ENCODE measurements at places on chromosomes 13 and 19.

DNA sequence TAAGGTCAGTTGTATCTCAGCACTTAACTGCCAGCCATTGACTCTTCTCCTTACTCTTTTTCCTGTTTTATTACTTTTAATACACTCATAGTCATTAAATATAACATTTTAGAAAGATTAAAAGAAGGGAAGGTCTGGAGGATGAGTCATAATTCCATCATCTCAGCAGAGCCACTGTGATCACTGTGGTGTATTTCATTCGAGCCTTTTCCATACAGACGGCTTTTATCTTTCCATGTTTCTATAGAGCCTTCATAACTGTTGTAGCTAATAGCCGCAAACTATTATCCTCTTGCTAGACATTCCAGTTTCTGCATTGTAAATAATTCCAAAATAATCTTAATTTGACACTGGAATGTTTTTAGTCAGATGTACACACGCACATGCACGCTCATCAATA, 4.7 kb upstream of the FLT1 start:
- no peak for DNase-seq

- peak; percentile 23 for DNase-seq
These were observed 11.6 kb upstream of the OR1M1 start for GRCh38 chr19:9075064-9075949.

DNA sequence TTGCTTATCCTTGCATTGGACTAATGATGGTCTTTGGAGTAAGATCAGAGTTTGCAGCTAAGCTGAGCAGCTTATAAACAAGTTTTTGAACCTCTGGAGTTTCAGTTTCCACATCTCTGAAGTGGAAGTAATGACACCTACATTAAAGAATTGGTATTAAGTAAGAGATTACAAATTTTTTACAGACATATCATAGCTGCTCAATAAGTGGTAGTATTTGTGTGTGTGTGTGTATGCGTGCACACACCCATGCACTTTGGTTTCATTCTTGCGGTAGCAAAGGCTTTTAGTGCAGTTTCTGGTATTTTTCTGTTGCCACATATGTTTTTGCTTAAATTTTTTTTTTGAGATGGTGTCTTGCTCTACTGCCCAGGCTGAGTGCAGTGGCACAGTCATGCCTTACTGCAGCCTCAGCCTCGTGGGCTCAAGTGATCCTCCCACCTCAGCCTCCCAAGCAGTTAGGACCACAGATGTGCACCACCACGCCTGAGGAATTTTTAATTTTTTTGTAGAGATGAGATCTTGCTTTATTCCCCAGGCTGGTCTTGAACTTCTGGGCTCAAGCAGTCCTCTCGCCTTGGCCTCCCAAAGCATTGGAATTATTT, 4.5 kb downstream of the NAA16 start:
- no peak for DNase-seq

DNA sequence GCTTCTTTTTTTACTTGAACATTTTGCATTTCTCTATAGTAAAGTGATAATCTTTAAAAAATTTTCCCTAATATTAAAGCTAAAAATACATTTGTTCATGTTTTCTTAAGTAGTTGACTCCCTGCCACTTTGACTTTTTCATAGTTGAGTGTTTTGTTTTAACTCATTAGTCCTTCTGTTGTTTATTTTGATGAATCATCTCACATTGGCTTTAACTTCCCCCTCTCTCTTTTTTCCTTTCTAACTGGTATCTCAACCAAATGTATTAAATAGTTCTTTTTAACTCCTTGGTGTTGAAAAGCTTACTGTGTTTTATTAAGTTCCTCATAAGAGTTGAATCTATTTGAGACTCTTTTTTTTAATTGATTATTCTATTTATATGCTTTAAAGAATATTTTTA, 2.8 kb downstream of the TNFSF13B start:
- no peak for DNase-seq

DNA sequence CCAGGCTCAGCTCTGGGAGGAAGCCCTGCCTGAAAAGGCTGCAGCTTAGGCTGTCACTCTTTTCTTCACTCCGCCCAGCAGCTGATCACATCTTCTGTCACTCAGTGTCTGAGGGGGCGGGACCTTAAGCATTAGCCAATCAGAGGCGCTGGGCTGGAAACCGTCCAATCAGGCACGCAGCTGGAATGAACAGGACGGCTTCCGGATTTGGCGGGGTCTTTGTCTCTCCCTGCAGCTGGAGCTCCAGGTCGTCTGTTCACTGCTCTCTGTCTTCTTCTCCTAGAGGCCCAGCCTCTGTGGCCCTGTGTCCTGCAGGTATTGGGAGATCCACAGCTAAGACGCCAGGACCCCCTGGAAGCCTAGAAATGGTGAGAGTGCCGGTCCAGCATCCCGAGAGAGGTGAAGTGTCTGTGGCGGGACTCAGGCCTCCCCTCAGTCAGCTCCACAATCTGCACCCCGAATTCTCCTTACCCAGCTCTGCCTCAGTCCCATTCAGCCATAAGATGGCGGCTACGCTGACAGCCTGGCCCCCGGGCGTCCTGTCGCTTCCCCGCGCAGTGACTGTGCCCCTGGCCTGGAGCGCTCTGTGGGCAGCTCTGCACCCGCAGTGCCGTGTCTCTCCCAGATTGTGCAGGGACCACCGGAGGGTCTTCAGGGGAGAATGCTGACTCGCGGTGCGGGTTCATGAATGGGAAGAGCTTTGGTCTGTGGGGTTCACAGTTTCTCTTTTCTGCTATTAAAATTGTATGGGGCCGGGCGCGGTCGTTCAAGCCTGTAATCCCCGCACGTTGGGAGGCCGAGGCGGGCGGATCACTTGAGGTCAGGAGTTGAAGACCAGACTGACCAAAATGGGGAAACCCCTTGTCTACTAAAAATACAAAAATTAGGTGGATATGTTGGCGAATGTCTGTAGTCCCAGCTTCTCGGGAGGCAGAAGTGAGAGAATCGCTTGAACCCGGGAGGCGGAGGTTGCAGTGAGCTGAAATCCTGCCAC, at the start of gene ZNF66:
TSS of gene ZNF66 (plus strand) at position 222 of the 994 bp plus-strand sequence. CDS start at position 366, 144 bp downstream.
- DNase-seq, result peak; percentile 75

GRCh38 chr19:13291913-13292312, 141.7 kb downstream of the IER2 start:
- DNase-seq, result no peak

DNA sequence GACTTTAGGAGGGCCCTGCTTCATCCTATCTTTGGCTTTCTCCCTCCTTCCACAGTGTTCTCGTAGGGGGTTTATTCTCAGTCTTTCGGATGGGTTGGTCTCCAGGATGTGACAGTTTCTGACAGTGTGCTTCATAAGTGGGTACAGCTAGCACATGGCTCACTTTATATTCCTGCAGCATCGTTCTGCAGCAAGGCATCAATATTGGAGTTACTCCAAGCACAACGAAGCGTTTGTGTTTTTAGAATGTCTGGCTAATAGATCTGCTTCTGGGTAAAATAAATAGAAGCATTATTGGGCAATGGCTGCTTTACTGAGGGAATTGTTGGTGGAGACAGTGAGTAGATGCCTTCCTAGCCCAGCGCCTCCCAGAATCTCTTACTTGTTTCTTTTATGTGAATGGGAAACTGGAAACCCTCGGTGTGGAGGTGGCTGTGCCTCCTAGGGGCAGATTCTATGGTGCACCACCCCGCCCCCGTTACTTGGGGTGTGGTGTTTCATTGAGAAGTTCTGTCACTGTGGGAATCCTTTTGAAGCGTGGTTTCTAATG, 2.0 kb downstream of the FARP1 start:
- no peak for DNase-seq

DNA sequence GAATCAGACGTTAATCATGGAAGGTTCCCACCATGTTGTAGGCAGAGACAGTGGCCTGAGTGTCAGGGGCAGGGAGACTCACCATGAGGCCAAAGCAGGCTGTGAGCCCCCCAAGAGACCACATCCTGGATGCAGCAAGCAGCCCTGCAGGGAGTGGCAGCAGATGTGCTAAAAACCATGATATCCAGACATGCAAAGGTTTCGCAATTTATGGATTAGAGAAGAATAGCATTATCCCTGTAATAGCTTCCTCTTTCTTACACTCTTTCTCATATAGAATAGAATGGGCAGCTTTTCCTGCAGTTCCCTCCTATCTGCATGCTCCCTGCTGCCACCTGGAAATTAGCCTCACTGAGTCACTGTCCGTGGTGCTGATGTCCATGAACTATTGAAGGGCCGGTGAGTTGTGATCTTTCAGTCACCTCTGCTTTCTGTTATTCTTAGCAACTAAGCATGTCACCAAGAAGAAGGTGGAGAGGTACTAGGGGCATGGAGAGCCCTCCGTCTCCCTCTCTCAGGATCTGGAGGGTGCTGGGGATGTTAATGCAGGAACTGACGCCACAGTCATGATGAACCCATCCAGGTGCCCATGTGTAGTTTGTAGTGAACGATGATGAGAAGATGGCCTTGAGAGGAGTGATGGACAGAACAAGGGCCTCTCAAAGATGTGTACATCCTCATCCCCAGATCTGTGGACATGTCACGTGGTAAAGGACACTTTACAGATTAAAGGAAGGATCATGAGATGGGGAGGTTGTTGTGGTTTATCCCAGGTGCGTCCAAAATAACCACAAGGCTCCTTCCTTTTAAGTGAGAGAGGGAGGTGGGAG, 9.9 kb downstream of the CEACAM4 start:
- no peak for DNase-seq

DNA sequence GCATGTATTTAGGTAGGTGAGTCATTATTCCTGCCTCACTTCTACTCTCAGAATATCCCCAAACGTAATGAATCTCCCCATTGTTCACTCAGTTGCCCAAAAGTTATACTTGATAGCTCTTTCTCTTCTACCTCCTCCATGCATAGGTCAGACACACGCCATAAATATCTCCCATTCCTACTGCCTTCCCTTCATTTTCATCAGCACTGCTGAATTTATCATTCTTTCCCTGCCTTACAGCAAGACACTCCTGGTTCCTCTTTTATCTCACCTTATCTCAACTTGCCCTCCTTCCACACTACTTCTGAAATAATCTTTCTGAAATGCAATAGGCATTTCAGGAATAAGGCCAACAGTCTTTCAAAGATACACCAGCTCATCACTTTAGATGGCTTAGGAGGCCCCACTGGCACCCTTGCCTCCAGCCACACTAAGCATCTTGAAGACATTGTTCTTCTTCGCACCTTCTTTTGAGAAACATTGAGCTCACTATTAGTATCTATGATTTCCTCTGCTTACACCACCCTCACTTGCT, 333.9 kb downstream of the MYO16 start:
- no peak for DNase-seq

- no peak for DNase-seq
These were observed 299.3 kb downstream of the ENOX1 start for GRCh38 chr13:43487461-43487860.

GRCh38 chr13:26133286-26133685, 81.5 kb upstream of the SHISA2 start:
- no peak for DNase-seq

DNA sequence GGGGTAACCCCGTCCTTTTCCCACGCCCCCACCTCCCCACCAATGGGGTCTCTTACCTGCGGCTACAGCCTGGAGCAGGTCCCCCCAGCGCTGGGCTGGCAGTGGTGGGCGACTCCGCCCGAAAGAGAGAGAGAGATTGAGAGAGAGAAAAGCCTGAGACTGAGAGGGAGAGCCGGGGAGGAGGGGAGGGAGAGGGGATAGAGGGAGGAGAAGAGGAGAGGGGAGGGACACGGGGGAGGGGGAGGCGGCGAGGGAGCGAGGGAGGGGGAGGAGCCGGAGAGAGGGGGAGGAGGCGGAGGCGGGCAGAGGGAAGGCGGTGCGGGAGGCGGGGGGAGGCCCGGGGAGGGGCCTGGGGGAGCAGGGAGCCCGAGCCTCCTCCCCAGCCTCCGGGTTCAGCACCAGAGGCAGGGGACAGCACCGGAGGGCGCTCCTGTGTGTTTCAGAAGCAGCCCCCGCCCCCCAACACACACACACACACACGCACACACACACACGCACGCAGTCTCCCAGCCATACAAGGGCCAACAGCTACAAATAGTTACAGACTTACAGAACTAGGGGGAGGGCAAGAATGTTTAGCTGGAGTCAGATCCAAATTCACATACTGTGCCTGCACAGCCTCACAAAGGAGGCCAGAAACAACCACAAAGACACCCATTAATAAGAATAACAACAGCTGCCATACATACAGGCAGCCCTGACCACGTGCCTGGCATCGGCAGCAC, at the start of gene SLC8A2:
TSS of gene SLC8A2 (minus strand) at position 161 of the 725 bp plus-strand sequence. CDS start 5,490 bp downstream, outside the sequence.
- peak; percentile 49 for DNase-seq

GRCh38 chr13:36493046-36493445, 60.8 kb downstream of the CCNA1 start:
- no peak for DNase-seq

DNA sequence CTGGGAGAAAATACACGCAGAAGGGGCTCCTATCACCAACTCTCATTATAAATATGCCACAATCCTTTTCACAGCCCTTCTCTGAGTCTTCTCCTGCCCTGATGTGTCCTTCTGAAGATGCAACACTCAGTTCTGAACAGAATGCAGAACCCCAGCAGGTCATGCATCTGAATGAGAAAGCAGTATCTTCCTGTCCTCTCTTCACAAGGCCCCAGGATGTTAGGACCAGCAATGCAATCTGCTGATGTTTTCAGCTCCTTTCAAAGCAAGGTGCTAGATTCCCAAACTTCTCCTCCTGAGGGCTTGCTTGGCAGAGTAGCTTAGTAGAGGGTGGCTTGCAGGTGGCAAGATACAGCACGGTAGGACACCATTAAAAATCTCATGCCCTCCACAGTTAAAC, 22.3 kb upstream of the DOCK9 start:
- DNase-seq, result no peak

DNA sequence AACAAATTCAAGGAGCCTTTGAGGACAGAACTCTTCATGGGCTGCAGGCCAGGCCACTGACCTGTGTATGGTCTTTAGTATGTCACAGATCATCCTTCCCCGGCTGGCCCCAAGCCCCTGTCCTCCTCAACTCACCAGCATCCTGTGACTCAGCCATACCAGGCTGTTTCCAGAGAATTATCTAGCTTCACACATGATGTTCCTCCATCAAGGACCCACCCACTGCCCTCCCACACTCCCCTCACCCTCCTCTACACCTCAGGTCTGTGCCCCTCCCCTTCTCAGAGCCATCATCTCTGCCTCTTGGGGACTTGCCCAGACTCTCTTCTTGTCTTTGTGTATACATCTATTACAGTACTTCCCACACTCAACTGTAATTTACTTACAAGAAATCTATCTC, 14.7 kb downstream of the DCT start:
- no peak for DNase-seq
